ENCODE measurements at places on chromosomes 4 and X. TPM values are rescaled to one million over a fixed set of nuclear protein-coding genes. Genes with fewer than 3 reads are reported as not detected.

GRCh38 chr4:121726642-121727268 lies 30.0 kb upstream of the ANXA5 start:
- peak; percentile 78 for DNase-seq

DNA sequence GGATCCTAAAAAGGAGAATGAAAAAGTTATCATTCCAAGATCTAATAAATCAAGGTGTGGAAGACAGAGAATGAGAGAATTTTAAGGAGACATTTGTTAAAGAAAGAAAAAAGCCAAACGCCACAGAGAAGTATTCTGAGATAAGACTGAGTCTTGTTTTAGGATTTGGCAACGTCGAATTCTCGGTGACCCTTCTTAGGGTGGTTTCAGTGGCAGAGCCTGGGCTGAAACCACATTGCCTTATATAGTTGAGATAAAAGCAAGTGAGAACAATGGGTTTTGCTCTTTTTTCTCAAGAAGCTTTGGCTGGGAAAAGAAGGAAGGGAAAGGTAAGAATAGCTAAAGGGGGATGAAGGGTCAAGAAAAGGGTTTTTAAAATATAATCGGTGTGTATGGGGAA lies 209.4 kb downstream of the VEGFC start:
- DNase-seq = no peak

- no peak for DNase-seq
These were observed 373.0 kb upstream of the HTR2C start for GRCh38 chrX:114210879-114211278.

DNA sequence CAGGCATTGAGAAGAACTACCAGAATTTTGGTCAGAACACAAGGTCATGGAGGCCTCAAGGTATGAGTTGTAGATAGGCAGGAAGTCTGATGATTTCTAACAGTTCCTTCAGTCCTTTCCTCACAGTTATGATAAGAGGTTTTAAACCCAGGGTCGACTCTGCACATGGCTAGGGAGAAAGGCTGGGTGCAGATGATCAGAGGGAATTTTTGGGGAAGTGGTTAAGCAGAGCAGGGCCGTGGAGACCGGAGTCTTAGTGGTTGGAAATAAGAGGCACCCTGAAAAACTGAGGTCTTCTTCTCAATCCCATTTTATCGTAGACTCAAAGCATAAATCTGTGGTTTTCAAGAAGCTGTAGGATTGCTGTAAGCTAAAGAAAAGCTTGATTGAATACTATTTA lies 118.5 kb upstream of the ANK2 start:
- no peak for DNase-seq

- peak; percentile 1 for DNase-seq
These were observed 334.5 kb upstream of the PCDH7 start for GRCh38 chr4:30385650-30386049.

- DNase-seq = no peak
These were observed 50.1 kb upstream of the ADRA2C start for GRCh38 chr4:3715855-3716630.

DNA sequence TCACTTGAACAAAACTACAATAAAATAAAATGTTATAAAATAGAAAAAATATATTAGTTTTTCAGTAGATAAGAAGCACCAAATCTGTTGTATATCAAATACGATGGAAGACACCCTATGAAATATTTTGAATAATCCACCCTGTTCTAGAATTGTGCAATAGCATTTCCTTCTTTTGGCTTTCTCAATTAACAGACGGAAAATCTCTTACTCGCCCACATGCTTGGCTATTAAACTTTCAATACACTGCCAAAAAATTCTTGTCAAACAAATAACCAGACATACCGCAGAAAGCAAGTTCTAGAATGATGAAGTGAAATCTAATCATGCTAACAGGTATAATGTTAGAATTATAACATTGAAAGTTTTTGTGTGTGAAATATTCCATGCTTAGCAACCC lies 671.6 kb upstream of the SLIT2 start:
- DNase-seq = peak; percentile 32

DNA sequence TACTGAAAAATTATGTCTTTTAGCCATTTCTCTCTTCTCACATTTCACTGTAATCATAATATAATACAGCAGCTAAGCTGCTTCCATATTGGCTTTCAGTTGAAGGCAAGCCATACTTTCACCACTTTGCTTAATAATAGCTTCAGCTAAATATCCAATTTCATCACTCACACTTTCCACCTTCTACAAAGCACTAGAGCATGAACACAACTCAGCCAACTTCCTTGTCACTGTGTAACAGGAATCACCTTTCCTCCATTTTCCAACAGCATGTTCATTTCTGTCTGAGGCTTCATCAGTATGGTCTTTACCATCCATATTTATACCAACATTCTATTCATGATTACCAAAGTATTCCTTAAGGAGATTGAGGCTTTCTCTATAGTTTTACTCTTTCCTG lies 219.8 kb upstream of the CTSO start:
- DNase-seq = no peak

The CTAG2 gene
- 27.1 TPM for total RNA-seq

The CNGA2 gene
- not detected for total RNA-seq

The LRIT3 gene
- not detected for total RNA-seq

The UCP1 gene
- not detected for total RNA-seq

The USP17L5 gene
- not detected for total RNA-seq
